ENCODE measurements at places on chromosomes 12 and 14.

DNA sequence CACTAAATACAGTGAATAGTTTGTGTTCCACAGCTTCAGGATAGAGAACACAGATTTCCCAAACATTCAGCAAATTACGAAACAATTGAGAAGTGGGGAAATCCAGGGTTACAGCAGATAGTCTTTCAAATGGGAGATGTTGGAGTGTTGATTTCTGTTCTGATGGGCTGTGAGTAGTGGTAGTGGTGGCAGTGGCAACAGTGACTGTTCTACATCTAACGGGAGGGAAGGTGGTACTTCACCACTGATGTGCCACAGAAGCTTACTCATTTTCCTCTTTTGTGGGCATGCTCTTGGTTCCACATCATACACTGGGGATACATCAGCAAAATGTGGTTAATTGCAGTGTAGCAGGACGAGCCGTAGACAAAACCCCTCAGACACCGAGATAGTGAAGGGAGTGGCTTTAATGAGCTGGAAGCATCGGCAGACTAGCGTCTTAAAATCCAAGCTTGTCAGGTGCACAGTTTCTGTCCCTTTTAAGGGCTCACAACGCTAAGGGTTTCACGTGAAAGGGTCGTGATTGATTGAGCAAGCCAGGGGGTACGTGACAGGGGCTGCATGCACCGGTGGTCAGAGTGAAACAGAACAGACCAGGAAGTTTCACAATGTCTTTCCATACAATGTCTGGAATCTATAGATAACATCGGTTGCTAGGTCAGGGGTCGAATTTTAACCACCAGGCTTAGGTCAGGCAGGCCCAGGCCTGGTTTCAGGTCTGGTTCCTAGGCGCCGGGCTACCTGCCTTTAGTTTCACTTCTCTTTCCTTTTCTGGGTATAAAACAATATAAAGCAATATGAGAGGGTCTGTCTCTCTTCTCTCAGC lies 330.6 kb upstream of the FBXO33 start:
- no peak for DNase-seq

- DNase-seq = no peak
Measured at GRCh38 chr14:35078082-35078481, 32.0 kb downstream of the FAM177A1 start.

- no peak for DNase-seq
Measured at GRCh38 chr14:71383510-71383909, 476.3 kb downstream of the PCNX1 start.

- DNase-seq = no peak
Measured at GRCh38 chr14:64928239-64929013, 14.1 kb downstream of the GPX2 start.

DNA sequence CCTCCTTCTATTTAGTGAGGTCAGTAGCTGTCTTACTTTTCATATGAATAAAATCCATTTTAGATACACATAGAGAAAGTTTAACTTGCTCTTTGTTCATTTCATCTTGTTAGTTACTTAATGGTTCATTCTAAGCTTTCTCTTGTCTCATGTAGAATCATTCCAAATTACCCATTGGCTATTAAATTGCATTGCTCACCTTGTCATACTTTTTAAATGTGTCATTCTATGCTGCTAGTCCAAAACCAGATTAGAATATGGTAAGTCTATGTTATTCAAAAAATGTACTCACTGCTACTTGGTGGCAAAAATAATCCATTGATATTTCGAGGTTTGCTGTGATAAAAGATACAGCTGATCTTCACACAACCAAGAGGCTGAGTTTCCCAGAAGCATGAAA lies 3.0 kb downstream of the C12orf50 start:
- DNase-seq = no peak

- peak; percentile 46 for DNase-seq
Measured at GRCh38 chr12:4293299-4293965, 19.9 kb downstream of the CCND2 start.

GRCh38 chr12:66963901-66964300 lies 285.0 kb upstream of the GRIP1 start:
- no peak for DNase-seq

DNA sequence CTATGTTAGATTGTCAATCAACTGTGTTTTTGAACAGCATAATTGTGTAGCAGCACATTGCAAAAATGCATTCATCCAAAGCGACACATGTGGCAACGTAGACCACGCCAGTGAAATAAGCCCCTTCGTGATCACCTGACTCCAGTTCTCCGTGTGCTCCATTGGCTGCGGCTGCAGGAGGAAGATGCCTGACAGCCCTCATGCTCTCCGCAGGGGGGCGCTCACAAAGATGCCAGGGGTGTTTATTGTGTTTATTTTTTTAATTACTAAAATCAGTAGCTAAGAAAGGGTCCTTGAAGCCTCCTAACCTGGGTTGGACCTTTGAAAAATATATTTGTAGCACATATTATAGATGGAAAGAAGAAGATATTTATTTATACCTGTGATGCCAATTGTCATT lies 116.3 kb downstream of the SLC15A4 start:
- DNase-seq = no peak

- no peak for DNase-seq
Measured at GRCh38 chr12:123180171-123180570, 29.3 kb upstream of the PITPNM2 start.

GRCh38 chr14:61973981-61974380 lies 211.8 kb downstream of the SNAPC1 start:
- DNase-seq = no peak

DNA sequence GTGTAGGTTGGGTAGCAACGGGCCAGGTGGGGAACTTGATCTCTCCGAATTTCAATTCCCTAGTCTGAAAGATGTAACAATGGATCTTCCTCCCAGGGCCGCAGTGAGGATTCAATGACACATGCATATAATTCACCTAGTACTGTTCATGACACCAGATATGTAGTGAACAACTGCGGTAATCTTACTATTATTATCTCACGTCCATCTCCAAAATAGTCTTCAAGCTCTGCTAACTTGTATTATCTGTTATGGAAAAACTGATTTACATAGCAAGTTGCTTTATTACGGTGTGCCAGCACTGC lies 26.4 kb downstream of the MOK start:
- no peak for DNase-seq

GRCh38 chr14:30020687-30021086 lies 93.0 kb upstream of the PRKD1 start:
- no peak for DNase-seq

GRCh38 chr12:111448846-111449790 lies 43.4 kb downstream of the SH2B3 start:
- DNase-seq = no peak

DNA sequence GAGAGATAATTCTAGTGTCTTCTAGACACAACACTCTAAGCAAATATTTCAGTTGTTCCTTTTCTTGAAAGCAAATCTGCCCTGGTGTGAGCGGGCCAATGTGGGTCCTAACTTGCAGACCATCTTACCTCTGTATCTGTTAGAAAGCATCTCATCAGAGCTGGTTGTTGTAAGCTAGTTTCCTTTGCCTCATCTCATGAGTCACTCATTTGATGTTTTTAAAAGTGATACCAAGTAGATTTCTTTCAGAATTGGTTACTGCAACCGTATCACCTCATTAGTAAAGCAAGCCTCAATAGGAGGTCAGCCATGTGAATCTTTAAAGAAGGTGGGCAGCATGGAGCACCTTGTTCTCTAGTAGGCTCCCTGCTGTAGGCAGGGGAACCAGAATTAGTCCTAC lies 78.6 kb downstream of the DAAM1 start:
- DNase-seq = no peak

- no peak for DNase-seq
Measured at GRCh38 chr14:58107947-58108552, 44.0 kb downstream of the ARMH4 start.

- no peak for DNase-seq
Measured at GRCh38 chr12:106179086-106179485, 40.3 kb upstream of the NUAK1 start.

- no peak for DNase-seq
Measured at GRCh38 chr12:22687361-22688076, 62.5 kb downstream of the ETNK1 start.

GRCh38 chr14:106107703-106108102 lies 581.3 kb downstream of the TMEM121 start:
- no peak for DNase-seq

DNA sequence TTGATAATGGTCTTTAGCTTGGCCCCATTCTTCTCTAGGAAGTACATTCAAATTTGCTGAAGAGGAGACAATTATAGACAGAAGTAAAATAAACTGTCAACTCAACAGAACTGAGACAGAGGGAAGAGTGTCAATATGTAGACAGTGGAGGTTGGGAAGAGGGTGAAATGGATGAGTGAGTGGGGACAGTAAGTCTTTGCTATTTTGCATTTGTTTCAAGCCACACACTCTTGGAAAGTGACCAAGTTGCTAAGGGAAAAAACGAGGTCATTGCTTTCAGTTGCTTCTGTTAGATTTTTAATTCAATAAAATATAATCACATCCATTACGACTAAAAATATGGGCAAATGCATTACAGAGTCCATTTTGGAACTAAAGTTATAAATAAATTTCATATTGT lies 47.8 kb downstream of the BTBD7 start:
- DNase-seq = no peak

DNA sequence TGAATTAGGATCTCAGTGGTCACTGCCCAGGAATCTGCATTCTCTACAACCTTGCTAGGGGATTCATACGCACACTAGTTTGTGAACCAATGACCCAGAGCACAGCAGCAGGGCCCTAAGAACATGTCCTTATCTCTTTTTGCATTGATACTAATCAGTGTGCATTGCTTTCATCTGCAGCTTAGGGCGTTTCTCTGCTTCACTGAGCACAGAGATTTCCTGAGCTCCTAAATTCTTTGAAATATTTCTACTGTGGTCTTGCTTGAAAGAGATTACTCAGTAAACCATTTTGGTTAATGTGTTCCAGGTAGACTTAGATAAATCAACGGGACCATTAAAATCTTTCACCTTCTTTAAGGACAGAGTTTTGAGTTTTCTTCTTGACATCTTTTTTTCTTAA lies 351.3 kb upstream of the KITLG start:
- no peak for DNase-seq

DNA sequence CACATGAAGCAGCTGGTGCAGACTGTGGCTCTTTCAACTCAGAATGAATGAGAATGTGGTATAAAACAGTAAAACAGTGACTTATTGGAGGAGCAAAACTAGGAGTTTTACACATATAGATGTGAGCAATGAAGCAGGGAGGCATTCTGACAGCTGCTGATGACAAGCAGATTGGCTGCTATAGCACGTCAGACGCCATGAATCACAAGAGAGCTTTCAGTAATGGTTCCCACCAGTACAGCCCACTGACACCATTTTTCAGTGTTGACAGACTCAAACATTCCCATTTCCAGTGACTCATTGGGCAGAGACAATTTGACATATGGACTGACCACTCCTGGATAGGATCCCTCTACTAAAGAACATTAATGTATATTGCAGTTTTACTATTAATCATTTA lies 24.6 kb upstream of the FSCB start:
- DNase-seq = no peak

GRCh38 chr14:72236629-72237028 lies 304.4 kb downstream of the RGS6 start:
- DNase-seq = no peak

DNA sequence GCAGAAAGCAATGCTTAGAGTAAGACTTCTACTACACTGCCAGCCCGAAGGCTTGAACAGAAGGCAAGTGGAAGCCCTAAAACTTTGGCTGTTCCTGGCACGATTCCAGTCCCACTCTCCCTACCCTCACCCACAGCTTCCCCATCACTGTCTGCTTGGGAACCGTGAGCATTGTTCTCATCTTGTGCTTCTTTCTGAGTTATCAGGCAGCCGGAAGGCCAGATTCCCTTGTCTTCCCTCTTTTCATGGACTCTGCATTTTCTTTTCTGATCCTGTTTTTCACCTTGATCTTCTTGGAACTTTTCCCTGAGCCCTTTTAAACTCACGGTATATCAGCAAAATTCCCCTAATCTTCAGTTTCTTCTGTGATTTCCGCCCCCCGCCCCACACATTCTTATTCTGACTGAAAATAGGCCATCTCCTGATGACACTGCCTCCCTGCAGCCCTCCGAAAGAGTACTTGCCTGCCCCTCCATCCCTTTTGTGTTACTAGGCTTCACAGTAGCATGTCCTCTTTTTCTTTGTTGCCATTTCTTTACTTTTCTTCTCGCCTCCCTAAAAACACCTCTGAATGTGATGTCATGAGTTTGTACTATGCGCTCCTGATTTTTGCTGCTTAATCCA lies 29.9 kb downstream of the RCOR1 start:
- no peak for DNase-seq

- DNase-seq = no peak
Measured at GRCh38 chr12:49331380-49332222, 5.4 kb downstream of the C1QL4 start.

- no peak for DNase-seq
Measured at GRCh38 chr12:105814283-105814682, 324.5 kb downstream of the NUAK1 start.
